Cardiac septum (tissue), 1 donor: ENCODE measurements at places on chromosomes 16 and 17.
A peak's percentile ranks its signal among the peaks of the same experiment; 100 is the strongest.

GRCh38 chr16:75620326-75621169 is 2.5 kb downstream of the ADAT1 start:
- no peak for DNase-seq

GRCh38 chr17:20948984-20949777 is 93.6 kb downstream of the USP22 start:
- DNase-seq: no peak

DNA sequence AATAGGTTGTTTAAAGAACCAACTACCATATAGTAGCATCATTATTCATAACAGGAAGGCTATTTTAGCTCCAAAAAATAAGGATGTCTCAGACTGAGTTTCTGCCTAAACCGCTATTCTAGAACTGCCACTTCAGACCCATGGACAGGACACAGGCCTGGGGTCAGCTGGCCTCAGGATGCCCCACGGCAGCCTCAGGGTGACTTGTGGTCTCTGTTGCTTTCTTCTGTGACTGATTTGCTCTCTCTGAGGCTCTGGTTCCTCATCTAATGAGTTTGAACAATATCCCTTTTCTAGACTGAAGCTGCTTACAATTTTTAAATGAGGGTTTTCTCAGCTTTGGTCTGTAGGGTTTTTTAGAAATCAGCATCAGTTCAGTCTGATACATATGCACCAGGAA is 31.8 kb upstream of the IRF8 start:
- DNase-seq: no peak

- DNase-seq: no peak
These were observed 20.1 kb downstream of the RAB11FIP3 start for GRCh38 chr16:445566-445965.

DNA sequence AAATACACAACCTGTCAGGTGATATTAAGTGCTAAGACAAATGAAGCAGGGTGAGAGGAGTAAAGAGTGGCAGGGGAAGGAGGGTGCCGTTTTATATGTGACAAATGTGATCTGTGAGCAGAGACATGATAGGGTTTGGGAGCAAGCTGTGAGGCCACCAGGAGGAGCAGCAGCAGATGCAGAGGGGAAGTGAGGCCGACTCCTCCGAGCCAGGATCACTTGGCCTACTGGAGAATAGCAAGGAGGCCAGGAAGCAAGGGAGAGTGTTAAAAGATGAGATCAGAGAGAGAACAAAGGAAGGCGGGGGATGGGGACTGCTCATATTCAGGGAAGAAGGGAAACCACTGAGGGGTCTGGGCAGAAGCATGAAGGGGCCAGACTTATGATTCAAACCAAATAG is 129.4 kb downstream of the TANGO6 start:
- DNase-seq: no peak

- DNase-seq: peak; percentile 92
These were observed 2.3 kb upstream of the ACTG1 start for GRCh38 chr17:81514739-81515529.

DNA sequence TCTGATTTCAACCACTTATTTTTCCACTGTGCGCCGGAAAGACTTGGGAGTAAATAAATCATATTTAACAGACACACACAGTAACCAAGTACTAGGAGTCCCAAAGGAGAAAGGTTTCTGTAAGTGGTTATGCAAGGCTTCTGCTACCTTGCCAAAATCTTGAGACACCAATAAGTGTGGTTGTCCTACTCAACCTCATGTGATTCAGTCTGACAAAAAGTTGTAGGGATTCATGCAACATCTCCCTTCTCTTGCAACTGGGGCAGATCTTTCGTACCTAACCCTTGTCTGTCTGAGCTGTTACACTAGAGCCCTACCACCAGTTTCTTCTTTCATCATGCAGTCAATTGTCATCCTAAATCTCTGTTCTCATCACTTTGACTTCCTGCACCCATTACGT is 69.9 kb upstream of the NUDT7 start:
- DNase-seq: no peak

GRCh38 chr16:54890381-54890780 is 40.3 kb upstream of the IRX5 start:
- DNase-seq: no peak

GRCh38 chr17:46044286-46044928 is 45.4 kb downstream of the STH start:
- DNase-seq: no peak

- DNase-seq: no peak
These were observed 77.8 kb downstream of the VMP1 start for GRCh38 chr17:59785091-59785799.
